ENCODE measurements at places on chromosomes 13 and 19. TPM values are rescaled to one million over a fixed set of nuclear protein-coding genes. Genes with fewer than 3 reads are reported as not detected.

- no peak for DNase-seq
Measured at GRCh38 chr13:28606466-28606865, 52.5 kb upstream of the POMP start.

DNA sequence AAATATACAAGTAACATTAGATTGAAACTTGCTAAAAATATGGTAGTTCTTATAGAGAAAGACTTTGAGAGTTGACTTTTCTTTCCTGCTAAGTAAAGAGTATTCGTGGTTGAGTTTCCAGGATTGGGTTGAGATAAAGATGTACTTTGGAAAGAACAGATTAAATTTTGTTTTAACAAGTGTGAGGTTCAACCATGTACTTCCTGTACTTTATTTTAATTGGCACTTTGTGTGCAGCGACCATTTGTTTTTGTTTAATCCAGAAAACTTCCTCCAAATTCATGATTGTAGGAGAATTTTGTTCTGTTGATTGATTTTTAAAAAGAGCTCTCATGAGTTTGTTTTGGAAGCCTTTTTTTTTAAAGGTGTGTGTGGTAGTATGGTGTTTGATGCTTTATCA lies 46.9 kb downstream of the PAN3 start:
- DNase-seq = no peak

Gene CEBPA
- total RNA-seq = not detected

DNA sequence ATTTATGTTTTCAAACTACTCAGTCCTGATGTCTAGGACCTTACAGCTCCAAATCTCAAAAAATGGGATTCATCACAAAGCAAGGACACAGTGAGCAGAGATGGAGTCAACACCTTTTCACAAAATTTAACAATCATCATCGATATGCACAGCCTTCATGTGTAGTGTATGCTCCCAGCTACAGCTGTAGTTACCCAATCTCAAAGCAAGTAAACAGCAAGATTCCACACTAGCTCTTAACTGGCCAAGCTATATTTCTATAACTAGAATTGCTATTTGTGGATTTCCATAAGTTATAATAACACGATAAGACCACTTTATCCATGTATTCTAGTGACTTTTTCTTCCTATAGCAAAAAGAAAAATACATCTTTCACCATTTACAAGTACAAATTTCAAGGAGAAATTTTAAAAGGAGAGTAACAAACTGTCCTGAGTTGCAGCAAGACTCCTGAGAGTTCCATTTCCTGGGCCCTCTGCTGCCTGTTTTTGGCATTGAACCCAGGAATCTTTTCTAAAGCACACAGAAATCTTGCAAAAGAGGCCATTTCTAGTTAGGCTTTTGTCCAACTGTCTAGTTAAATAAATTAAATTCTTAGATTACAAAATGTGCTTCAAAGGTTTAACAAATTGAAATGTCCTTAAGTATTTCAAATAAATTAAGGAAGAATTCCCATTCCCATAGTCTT lies 460.6 kb downstream of the FGF14 start:
- peak; percentile 7 for DNase-seq

- DNase-seq = no peak
Measured at GRCh38 chr13:79404361-79404760, 1.7 kb downstream of the RBM26 start.

DNA sequence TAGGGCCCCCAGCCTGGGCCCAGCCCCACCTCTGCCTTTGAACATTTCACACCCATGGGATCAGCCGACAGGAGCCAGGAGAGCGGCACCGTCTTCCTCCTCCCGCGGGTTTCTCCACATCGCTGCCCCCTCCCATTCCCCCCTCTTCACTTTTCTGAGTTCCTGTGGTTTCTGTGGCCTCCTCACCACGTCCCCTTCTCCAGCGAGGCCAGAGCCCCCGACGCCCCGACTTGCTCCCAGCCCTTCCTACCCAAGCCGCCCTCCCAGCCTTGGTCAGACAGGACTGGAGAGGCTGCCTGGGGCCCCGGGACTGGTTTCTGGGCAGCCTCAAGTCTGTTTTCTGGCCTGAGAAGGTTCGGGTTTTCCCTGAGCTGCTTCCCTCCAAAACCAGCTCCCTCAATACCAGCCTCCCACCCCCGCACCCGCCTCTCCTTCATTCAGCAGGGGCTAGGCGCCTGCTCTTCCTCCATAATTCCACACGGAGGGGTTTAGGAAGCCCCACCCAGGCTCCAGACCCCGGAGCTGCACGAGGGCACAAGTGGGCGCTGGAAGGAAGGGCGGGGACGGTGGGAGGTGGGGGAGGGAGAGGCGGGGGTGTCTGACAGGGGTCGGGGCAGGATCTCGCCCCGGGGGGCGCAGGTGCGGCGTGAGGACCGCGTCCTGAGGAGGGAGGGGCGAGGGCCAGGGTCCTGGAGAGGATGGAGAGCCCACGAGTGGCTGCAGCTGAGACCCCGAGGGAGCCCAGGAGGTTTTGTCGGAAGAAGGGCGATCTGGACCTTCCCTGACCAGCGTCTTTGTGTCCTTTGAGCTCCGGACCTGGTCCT lies 4.0 kb upstream of the SIGLEC10 start:
- DNase-seq = no peak

Gene ZNF665
- 8.2 TPM for total RNA-seq

Gene CYP4F12
- not detected for total RNA-seq

DNA sequence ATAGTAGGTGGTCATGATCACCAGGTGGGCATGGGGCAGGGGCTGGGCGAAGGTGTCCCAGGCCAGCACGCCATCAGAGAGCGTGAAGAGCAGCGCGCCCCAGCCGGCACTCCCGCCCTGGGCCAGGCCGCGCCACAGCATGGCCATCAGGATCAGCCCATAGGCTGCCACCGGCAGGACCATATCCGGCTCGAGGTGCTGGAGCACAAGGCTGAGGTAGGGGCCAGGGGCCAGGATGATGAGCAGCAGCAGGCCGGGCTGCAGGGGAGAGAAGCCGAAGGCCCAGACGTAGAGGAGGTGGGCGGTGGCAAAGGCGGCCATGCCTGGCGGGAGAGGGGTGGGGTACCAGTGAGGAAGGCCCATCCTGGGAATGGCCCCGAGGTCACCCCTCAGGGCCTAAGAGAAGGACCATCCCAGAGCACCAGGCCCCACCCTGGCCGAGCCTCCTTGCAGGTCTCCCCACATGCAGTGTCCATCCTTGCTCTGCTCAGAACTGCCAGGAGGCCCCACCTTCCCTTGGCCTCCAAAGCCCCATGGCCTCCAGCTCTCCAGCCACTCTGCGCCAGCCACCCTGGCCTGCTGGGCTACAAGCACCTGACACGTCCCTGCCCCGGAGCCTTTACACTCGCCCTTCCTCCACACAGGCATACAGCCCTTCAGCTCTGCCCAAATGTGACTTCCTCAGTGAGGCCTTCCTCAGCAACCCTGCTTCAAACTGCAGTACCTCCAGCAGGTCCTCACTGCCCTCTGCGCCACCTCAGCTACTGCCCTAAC lies 1.1 kb downstream of the TMEM86B start:
- DNase-seq = no peak

DNA sequence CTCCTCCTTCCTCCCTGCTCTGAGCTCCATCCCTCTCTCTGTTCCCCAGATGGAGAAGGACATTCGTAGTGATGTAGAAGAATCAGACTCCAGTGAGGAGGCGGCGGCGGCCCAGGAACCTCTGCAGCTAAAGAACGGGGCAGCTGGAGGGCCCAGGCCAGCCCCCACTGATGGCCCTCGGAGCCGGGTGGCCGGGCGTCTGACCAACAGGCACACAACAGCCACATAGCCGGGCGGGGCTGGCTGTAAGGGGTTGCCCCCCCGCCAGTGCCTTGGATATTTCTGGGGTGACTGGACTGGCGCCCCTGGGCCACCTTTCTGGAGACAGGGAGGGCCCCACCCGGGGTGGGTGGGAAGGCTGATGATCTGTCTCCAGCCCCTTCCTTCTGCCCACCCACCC lies 46.3 kb downstream of the CD320 start:
- no peak for DNase-seq

DNA sequence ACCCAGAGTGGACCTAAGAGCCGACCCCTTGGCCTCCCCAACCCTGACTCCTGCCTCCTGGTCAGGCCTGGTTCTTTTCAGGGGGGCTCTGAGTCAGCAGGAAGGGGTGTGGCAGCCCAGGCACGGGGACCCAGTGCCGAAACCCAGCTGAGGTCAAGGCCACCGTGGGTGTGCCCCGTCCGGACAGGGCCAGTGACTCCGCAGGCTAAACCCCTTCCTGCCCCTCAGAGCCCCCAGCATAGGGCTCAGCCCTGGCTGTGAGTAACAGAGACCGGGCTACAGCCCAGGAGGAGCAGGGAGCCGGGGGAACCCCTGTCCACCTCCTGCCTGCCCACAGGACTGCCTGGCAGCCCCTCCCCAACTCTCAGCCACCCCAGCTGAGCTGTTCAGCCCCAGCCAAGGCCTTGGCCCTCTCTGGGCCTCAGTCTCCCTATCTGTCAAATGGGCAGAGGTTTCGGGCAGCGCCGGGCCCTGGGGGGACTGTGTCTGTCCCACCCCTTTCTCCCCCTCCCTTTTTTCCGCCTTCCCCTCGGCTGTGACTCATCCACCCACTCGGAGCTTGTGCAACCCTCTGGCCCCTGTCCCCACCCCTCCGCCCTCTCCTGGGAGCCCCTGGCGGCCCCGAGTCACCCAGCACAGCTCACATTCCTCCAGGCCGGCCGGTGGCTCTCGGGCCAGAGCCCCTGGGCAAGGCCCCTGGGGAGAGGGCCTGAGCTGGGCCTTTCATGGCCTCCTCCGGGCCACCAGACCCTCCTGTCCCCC lies 8.6 kb downstream of the ZBTB7A start:
- DNase-seq = peak; percentile 81

DNA sequence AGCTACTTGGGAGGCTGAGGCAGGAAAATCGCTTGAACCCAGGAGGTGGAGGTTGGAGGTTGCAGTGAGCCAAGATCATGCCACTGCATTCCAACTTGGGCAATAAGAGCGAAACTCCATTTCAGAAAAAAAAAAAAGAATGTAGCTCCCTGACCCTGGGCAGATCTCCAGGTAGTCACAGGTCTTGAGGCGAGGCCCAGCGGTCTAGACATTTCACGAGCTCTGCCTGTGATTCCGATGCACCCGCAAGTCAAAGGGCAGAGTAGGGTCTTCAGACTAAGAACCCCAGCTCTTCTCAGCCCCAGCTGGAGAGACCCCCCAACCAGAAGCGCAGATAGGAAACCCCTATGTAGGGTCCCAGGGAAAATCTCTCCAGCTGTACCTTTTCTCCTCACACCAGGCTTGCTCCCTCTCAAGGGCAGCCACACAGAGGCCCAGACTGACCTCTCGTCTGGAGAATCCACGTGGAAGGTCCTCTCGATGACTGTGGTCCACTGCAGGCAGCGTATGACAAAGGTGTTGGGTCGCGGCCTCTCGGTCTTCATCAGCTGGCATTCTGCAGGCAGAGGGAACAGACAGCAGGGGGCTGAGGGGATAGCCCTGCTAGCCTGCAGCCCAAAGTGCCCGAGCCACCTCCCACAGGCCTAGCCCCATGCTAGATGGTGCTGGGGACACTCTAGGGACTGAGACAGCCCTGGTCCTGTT lies 28.4 kb upstream of the CCNP start:
- DNase-seq = no peak

DNA sequence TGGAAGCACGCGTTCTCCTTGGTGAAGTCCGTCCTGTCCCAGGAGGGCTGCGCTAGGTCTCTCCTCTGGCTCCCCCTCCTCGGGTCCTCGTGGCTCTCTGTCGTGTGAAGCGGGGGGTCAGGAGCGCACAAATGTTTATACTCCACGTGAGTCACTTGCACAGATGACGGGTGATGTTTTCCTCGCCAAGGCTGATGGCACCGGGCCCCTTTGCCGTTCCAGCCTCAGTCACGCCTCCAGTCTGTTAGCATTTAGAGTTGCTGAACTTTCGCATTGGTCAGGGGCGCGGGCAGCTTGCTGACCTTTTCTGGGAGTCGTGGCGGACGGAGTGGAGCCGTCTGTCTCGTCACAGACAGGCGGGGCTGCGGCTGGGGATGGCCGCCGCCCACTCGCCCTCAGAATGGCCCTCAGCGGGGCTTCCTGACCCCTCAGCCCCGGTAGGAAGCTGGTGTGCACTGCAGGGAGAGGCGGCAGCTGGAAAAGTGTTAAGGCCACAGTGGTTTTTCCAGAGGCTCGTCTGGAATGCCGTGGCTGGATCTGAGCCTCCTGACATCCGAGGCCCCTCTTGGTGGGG lies 13.7 kb downstream of the KLHL26 start:
- DNase-seq = no peak

- peak; percentile 75 for DNase-seq
Measured at GRCh38 chr19:9586764-9587163, 2.5 kb upstream of the ZNF121 start.

Gene CAPN12
- 1.0 TPM for total RNA-seq

Gene KCNRG
- 0.17 TPM for total RNA-seq

Gene GAPDHS
- not detected for total RNA-seq

- no peak for DNase-seq
Measured at GRCh38 chr13:81207231-81207630, 866.3 kb upstream of the SPRY2 start.

Gene RNASEH2B
- 65.5 TPM for total RNA-seq

DNA sequence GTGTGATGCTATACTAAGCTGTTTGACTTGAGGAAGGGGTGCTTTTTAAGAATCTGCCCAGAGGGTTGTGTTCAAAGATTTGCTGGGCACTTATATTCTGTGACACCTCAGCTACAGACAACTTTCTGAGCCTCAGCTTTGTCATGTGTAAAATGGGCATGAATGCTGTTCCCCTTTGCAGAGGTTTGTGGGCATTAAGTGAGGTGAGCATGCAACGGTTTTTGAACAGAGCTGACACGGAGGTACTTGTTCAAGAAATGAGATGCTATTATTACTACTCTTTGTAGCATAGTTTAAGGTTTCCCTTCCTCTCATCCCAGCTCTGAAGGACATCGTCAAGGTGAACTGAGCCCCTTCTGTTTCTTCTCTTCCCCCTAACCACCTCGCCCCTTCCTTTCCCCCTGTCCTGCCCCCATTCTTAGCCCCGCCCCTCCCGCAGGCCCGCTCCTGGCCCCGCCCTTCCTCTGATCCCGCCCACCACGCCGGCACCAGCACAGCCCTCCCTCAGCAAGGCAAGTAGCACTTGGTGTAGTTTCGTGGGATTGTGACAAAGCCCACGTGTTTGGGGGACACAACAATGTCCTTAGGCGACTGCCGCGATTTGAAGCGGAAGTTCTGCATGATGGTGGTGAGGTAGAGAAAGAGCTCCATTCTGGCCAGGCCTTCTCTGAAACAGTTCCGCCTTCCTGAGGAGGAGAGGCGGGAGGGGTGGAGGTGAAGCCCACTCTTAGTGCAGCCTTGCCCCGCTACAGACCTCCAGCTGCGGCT lies 26.1 kb upstream of the CYP2A7 start:
- DNase-seq = no peak

DNA sequence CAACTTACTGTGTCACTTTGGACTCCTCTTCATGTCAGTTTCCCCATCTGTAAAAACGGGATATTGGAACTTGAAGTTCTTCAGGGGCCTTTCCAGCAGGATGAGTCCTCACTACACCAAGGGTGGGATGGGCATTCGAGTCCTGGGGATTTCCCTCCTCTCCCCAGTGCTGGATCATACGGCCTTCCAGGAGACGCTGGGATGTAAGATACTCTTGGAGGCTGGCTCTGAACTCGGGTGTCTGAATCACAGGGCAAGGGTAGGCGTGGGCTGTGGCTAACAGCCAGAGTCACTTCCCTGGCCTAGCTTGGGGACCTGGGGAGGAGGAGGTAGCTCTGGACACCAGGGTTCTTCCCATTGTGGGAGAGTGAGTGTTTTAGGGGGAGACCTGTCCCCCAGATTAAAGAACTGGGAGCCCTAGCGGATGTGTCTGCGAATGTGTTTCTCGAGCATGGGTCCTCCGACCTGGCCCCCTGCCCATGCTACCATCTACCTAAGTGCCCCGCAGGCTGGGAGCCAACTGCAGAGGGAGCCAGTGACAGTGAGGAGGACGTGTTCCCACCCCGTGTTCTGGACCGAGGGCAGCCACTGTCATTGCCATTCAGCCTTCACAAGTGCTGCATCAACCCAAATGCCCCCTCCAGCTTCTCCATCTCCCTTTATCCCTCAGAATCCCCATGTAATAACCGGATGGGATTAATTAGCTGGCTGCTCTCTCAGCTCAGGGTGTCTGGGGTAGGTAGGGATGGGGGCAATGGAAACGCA lies 2.4 kb upstream of the CYTH2 start:
- peak; percentile 74 for DNase-seq

Measured in M059J (cell line).